ENCODE measurements at places on chromosomes 2 and 18. TPM values are rescaled to one million over a fixed set of nuclear protein-coding genes. Genes with fewer than 3 reads are reported as not detected.

BMP10 gene
- total RNA-seq: not detected

SYT4 gene
- not detected for total RNA-seq

ALMS1 gene
- 24.0 TPM for total RNA-seq

ASPRV1 gene
- total RNA-seq: 0.20 TPM

CRACDL gene
- not detected for total RNA-seq
